Posterior cingulate gyrus (tissue), 11 donors: ENCODE measurements at places on chromosomes 7 and 10.

DNA sequence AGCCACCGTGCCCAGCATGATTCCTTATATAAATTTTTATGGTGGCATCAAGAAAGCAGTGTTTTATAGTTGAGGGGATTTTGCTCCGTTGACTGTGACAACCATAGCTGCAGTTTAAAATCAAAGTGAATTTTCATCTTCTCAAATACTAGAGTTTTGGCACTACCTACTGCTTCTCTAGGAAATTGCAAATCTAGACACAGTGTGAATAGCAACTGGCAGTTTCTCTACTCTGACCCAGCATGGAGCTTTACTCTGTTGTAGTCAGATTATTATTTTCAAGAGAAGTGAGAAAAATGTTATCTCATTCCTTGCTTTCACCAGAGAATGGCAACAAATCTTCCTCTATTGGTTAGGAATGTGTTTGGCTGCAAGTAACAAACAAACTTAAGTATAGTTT lies 22.9 kb downstream of the MCM10 start:
- no peak for DNase-seq

- no peak for DNase-seq
Observed at GRCh38 chr7:3076163-3076562, 32.5 kb upstream of the CARD11 start.

- no peak for DNase-seq
Observed at GRCh38 chr7:70647801-70648498, 484.0 kb upstream of the GALNT17 start.

DNA sequence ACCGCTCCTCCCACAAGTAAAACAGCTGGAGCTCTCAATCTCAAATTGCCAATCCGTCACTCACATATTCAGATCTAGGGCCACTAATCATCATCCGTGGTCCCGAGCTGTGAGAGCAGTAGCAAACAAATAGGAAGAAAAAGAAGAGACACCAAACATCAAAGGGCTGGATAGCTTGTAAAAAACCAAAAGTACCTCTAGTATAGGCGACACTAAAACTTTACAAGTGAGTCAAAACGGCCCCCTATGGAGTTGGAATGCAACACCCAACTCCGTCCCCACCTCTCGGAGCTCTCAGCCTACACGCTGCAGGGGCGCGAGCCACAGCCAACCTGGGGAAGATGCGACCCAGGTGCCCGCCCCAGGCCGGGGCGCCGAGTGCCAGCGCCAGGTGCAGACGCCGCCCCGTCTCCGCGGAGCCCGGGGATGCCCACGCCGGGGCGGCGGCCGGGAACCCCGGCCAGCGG lies 581 bp downstream of the FAM3C start:
- DNase-seq: no peak

- peak; percentile 62 for DNase-seq
Observed at GRCh38 chr7:74061840-74062539, 21.6 kb upstream of the LIMK1 start.

DNA sequence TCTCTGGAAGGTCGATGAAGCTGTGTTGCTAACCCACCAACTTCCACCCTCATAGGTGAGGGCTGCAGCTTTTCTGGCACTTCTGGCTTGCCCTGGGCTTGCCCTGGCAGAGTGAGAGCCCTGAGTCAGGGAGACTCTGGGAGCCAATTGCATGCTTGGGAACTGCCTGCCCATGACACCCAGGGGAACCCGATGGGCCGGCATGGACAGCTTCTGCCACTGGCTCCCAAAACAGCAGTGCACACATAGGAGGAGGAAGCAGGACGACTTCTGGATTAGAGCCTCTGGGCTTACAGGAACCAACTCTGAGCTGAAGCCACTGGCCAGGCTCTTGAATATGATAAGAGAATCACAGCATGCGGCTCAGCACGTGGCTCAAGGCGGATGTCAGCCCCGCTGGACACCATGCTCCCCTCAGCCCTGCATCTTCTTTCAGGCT lies 135.2 kb upstream of the UNC5B start:
- no peak for DNase-seq

DNA sequence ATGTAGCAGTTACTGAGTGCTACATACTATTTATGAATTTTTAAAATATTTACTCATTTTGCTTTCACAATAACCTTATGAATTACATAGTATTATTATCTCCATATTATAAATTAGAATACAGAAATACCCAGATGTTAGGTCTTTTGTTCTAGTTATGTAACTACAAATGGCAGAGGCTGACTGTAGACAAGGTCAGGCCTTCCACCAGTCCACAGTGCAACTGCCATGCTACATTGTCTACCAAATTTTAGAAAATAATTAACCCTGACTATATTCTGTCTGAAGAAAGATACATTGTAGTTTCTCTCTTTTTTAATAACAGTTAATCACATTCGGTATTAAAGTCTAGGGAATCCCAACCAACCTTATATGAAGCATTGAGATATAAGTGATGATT lies 280.9 kb downstream of the MALRD1 start:
- DNase-seq: no peak

GRCh38 chr7:145050415-145050814 lies 214.6 kb upstream of the TPK1 start:
- no peak for DNase-seq

GRCh38 chr10:55048830-55049498 lies 247.9 kb upstream of the PCDH15 start:
- no peak for DNase-seq
